Foreskin fibroblast (primary cell): ENCODE measurements at places on chromosomes 6 and 20.
A peak's percentile ranks its signal among the peaks of the same experiment; 100 is the strongest.

- no peak for DNase-seq
Measured at GRCh38 chr6:381742-382461, 9.7 kb upstream of the IRF4 start.

DNA sequence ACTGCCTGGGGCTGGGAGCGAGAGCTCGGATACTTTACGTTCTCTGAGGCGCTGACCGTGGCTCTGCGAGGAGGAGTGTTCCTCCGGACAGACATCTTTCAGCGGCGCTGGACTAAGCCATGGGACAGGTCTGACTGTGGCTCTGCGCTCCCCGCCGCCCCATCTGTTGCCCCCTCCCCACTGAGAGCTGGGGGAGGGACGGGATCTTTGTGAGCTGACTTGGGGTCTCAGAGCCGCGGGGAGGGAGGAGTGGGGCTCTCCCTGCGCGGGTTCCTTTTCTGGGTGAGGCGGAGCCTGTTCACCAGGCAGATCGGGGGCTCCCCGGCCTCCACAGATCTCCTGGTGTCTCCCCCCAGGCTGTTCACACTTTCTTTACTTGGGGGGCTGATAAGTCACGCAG lies 11.3 kb upstream of the GATA5 start:
- no peak for DNase-seq

DNA sequence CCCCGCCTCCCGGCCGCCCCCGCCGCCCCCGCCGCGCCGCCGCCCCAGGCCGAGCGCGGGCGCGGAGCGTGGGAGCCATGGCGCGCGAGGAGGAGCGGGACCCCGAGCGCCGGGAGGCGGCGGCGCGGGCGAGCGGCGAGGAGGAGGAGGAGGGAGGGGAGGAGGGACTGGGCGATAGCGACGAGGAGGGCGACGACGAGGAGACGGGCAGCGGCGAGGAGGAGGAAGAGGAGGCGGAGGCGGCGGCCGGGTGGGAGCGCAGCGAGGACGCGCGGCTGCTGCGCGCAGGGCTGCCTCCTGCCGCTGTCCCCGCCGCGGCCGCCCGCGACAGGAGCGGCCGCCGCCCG lies at the start of gene SLC24A3:
Gene SLC24A3 (plus strand): TSS at position 174 of the 347 bp plus-strand sequence.
- no peak for DNase-seq

- DNase-seq, result peak; percentile 63
Measured at GRCh38 chr20:36214684-36215256, 21.5 kb upstream of the AAR2 start.

DNA sequence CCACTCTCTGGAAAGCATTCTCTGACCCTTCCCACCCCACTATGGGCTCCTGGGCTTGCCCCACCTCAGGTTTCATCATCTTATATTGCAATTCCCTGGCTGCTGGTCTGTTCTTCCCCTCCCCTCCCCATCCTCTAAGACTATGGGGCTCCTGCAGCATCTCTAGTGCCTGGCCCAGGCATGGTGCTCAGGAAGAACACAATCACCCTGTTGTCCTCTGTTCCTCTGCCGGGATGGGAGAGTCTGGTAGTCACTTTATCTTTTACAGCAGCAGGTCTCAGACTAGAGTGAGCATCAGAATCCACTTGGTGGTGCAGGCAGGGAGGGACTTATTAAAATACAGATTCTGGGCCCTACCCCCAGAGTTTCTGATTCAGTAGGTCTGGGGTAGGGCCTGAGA lies 5.0 kb upstream of the LPIN3 start:
- no peak for DNase-seq

DNA sequence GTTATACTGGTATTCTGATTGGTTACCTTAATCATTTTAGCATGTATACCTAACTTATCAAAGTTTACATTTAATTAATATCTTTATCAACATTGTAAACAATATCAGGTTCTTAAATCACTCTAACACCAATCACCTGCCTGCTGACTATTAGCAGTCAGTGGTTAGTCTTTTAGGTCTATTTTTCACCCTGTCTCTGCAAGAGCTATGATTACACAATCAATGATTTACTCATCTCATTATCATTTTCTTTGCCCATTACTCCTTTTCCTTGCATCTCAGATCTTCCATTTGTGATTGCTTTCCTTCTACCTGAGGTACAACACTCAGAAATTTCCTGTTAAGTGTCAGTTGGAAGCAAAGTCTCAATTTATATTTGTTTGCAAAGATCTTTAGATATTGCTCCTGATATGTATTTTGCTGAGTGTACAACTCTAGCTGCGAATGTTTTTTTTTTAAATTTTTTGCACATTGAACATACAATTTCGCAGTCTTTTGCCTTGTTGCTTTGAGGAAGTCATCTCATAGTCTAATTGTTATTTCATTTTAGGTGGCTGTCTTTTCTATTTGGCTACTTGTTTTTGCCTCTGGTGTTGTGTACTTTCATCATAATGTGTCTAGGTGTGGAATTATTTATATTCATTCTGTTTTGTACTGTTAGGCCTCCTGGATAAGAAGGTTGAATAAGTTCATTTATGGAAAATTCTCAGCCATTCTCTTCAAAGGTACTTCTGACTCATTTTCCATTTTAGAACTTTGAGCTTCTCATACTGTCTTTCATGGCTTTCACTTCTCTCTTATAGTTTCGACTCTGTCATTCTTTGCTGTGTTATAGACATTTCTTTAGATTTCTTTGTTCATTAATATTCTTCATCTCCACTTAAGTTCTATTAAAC lies 104.9 kb upstream of the CEP162 start:
- peak; percentile 45 for DNase-seq

DNA sequence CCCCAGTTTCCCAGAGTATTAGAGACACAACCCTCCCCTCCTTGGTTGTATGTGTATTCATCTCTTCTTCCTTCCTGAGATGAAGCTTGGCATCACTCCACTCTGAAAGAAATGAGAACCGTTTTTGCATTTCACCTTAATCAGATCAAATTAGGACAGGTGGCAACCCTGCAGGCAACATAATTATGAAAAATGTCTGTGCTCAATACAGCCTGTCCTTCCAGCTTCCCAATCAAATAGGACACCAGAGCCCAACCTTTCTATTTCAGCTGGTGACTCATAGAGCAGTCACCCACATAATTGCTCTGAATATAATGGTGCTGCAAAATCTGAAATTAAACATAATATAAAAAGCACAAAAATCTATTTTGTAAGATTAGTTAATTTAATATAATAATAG lies 310.2 kb upstream of the AGPAT4 start:
- DNase-seq, result no peak

DNA sequence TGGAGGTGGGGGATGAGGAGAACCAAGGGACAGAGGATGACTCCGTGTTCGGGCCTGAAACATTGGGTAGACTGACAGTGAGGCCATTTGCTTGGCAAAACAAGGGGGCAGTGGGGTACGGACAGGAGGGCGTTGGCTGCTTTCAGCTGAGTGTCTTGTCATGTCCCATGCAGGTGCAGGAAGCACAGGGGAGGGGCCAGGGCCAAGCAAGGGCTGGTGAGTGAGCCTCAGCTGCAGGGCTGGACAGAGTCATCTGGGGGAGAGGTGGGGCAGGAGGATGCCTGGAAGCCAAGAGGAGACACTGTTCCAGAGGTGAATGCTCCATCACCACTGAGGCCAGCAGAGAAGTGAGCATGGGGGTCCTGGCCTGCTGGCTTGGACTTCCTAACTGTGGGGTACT lies 78.4 kb downstream of the ERMARD start:
- DNase-seq, result no peak

GRCh38 chr20:5327356-5327755 lies 10.6 kb upstream of the PROKR2 start:
- no peak for DNase-seq

GRCh38 chr20:853406-853996 lies 20.0 kb downstream of the FAM110A start:
- no peak for DNase-seq

DNA sequence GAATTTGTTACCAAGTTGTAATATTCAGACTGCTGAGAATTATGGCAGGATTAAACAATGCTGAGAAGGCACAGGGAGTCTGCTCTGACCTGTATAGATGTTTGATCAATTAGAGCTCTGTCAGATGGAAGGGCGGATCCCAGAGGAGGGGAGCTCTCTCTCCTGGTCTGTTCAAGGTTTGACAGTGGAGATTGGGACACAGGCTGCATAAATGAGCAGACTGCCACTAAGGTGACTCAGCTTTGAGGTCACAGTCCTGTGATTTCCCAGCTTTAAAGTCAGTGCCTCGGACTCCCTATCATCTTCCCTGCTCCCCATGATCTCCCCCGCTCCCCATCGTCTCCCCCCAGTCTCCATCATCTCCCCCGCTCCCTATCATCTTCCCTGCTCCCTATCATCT lies 59.2 kb upstream of the SLC22A23 start:
- DNase-seq, result peak; percentile 50

GRCh38 chr6:144152334-144152900 lies 2.1 kb downstream of the STX11 start:
- no peak for DNase-seq

GRCh38 chr20:53016534-53017042 lies 44.4 kb downstream of the TSHZ2 start:
- DNase-seq, result no peak

- DNase-seq, result peak; percentile 81
Measured at GRCh38 chr6:163955096-163955495, 540.6 kb downstream of the QKI start.

DNA sequence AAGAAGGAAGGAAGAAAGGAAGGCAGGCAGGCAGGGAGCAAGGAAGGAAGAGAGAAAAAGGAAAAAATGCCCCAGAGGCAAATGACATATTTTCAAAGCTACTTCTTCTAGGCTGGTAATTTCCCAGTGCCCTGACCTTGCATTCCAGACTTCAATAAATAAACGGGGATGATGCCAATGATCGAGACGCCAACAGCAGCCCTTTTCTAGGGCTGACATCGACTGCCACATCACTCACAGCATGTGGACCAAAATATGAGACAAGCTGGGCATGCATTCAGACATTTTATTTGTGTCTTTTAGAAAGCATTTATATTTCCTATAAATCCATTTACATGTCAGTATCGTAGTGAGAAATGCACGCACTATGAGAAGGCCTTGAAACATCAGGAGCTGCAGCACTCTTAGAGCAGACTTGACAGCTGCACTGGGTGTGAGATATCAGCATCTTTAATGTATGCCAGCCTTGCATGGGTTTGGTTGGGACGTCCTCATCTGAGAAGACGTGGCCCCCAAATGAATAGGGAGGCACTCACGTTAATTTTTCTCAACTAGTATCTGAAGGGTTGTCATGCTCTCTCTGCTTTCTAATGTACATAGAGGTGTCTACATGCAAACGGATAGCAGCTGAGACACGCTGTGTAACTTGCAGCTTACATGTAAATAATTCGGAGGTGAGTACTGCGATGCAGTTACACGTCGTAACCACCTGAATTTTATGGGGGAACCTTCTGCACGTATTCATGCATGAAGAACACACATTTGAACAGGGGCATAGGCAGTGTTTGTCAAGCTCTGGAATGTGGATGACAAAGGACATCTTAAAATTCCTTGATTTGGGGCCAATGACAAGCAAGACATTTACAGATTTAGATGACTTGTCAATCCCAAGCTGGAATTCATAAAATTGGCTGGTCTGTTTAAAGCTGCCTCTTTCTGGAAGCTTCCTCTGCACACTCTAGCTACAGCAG lies 149.1 kb upstream of the AGPAT4 start:
- no peak for DNase-seq

- DNase-seq, result no peak
Measured at GRCh38 chr20:29756664-29757063, 1500.8 kb upstream of the DEFB115 start.

- peak; percentile 11 for DNase-seq
Measured at GRCh38 chr6:140138311-140139010, 764.0 kb upstream of the CITED2 start.

DNA sequence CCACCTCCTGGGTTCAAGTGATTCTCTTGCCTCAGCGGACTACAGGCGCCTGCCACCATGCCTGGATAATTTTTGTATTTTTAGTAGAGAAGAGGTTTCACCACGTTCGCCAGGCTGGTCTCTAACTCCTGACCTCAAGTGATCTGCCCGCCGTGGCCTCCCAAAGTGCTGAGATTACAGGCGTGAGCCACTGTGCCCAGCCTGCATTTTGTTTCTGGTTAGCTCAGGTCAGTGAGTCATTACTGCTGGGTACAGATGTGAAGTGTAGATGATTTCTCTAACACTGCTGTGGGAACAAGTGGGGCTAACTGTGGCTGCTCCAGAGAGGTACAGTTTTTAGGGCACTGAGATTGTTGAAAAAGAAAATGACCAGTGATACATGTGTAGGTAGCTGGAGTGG lies 188.6 kb downstream of the PRL start:
- peak; percentile 1 for DNase-seq

GRCh38 chr20:9427430-9428291 lies 86.7 kb upstream of the LAMP5 start:
- DNase-seq, result no peak

DNA sequence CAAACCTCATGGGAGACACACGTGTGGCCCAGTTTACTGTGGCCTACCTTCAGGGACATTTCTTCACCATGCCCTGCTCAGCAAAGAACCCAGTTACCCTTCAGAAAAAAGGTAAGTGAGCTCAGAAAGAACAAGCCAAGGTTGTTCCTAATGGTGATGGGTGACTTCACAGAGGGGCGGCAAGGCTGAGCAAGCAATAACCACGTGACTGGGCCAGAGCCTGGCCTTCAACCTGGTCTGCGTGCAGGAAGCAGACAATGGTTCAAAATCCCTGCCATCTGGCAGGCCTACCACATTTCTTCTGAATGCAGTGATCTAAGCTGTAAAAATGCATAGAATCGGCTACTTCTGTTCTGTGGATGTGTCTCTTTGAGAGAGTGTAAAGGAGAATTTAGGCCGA lies 115.5 kb upstream of the CST7 start:
- DNase-seq, result no peak

DNA sequence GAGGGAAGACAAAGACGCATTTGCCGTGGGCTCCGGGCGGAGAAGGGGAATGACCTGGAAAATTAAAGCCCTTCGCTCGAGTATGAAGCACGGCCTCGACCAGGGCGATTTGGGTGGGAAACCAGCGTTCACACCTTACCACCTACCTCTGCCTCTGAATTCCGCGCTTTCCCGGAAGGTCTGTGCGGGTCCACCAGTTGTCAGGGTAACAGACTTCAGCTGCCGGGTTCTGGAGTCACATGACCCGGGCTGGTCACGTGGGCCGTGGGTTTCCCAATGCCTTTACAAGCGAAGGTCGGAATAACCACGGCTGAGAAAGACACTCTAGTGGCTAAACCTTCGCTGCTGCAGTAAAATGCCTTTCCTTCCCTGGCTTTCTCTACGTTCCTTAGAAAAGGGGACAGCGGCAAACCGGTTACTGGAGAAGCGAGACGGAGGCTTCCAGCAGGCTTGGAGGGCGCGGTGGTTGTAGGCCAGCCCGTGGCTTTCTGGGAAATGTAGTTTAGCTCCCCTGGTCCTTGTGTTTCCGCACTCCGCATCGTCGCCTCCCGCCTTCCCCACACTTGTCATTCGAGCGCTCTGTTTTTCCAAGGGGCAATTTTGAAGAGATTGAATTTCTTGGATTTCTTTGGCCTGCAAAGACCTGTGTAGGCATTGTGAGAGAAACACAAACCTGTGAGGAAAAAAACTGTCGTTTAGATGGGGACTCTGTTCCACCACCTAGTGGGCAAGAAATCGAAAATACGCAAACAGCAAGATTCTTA lies at the start of gene CEP162:
Gene CEP162 (minus strand): TSS at position 210 of the 764 bp plus-strand sequence. CDS start 1,250 bp downstream, outside the sequence.
- DNase-seq, result peak; percentile 92

DNA sequence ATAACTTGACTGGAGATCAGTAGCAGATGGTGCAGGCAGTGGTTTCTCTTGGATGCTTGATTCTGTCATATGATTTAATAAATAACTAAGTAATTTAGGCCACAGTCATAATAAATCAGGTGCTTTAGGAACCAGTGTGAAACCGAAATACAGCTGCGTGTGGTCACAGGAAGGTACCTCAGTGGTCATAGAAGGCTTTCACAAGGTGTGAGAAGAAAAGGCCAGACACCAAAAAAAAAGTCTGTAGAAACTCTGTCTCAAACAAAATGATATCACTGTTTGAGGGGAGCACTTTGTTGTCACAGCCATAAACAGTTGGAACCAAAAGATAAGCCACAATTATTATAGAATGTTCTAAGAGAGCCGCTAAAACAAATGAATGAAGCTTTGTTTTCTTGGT lies 56.5 kb downstream of the ARMC2 start:
- no peak for DNase-seq
